ENCODE measurements at places on chromosomes 6 and 20.
A peak's percentile ranks its signal among the peaks of the same experiment; 100 is the strongest.

DNA sequence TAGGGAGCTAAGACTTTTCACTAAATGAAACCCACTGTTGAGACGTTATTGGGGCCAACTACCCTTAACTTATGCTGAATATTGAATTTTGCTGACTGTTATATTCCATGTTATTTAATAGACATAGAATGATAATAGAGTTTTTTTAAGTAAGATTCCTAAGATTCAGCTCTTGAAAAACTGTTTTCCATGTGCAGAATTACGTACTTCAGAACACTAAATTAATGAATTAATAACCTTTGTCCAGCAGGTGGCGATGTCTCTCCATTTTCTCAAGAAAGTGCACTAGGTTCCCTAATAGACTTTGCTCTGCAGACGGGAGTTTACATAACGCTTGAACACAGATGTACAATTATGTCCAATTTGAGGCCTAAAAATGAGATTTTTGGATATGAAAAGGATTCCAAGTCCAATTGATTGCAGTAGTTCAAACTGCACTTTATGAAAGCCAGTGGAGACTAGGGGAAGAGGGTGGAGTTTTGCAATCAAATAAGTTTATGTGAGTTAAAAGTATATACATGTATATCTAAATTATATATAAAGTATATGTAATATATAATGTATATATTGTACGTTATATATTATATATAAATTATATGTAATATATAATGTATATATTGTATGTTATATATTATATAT lies 282.1 kb downstream of the UST start:
- peak; percentile 87 for DNase-seq

DNA sequence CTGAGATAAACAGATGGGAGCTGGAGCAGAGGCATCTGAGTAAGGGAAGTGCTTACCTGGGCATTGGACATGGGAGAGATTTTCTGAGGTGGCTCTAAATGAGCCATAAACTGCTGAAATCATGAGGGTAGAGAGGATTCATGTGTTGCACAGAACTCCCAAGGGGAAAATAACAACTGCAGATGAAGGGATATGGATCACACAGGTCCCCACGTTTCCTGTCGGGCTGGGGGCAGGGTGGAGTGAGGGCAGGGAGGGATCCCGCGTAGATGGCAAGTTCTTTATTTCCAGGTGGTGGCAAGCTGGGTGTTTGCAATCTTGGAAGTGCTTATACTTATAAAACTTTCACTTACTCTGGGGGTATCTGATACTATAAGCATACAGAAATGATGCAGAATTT lies 422.6 kb upstream of the FLRT3 start:
- DNase-seq, result no peak

GRCh38 chr6:52438926-52439325 lies 18.8 kb downstream of the EFHC1 start:
- DNase-seq, result no peak

DNA sequence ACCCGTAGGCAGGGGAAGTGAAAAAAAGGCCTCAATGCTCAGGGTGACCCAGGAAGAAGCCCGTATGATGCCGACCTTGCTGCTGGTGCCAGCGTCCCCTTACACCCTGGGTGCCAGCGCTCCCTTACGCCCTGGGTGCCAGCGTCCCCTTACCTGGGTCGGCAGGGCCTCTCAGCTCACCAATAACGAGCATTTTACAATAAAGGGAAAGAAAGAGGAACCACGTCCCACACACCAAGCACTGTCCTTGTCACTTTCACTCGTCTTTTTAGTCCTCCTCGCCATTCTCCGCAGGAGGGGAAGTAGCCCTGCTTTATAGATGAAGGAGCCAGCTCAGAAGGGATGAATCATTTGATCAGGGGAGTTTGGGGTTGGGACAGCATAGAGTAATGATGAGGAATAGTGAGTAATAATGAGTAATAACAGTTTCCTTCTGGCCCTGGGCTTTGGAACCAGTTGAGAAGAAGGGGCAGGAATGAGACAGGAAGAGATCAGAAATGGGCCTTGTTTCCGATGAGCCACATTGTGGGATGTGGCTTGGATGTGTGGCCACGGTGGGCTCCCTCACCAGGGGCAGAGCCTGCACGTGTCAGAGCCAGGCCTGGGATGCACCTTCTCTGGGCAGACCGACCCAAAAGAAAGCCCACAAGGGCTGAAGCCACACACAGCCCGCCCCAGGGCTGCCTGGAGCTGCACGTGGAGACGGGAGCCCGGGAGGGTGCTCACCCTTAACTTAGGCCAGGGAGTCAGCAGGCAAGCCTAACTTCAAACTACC lies 75.7 kb downstream of the SYNJ2 start:
- peak; percentile 98 for DNase-seq

Data from fibroblast of skin of right biceps (primary cell).